Chondrocyte (in vitro differentiated cells): ENCODE measurements at places on chromosomes 13 and 19.

DNA sequence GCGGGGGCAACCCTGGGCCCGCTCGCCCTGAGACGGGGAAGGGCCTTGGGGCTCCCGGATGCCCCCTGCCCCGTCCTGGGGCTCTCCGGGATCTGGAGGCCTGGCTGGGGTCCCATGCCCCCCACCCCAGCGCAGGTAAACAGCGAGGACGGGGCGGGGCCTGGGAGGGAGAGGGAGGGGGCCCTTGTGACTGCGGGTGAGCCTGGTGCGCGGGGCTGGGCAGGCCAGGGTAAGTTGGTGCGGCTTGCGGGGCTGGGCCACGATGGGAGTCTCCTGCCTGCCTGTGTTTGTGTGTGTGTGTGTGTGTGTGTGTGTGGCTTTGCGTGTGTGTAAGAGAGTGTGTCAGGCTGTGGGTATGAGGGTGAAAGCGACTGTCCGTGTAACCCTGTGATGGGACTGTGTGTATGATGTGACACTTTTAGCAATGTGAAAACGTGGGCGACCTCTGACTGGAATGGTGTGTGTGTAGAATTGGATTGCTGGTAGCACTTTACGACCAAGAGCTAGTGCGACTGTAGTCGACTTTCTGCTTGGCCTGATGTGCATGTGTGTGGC, 426 bp downstream of the KLC3 start:
- DNase-seq = no peak

DNA sequence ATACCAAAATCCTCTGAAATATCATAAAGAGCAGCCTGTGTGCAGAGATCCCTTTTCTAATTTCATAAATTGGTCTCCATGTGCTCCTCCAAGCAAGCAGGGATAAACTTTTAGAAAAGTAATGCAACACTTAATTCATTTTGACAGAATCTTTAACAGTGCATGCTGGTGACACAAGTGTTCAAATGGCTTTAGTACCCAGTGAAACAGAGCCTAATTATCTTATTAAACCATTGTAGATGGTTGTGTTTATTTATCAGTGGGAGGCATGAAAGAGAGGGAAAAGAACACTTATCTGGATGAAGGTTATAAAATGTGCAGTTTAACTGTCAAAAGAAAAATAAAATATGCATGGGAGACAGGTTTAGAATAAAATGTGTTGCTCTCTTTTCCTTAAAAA, 945.0 kb upstream of the PCDH20 start:
- no peak for DNase-seq

DNA sequence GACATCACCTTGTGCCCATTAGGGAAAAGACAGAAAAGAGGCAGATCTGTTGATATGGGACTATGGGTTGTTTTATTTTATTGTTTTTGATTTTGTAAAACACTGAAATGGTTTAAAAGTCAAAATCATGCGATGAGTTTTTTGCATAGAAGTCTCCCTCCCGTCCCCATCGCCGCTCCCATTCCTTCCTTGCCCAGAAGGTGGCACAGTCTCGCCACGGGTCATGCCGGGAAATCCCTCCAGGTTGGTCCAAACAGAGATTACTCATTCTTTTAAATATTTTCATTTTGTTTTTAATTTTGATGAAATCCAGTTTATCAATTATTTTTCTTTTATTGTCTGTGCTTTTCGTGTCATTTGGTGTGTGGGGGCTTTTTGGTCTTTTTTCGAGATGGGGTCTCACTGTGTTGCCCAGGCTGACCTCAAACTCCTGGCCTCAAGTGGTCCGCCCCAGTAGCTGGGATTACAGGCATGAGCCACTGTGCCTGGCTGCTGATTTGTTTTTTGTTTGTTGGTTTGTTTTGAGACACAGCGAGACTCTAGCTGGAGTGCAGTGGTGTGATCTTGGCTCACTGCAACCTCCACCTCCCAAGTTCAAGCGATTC, 9.2 kb downstream of the PGPEP1 start:
- DNase-seq = no peak

DNA sequence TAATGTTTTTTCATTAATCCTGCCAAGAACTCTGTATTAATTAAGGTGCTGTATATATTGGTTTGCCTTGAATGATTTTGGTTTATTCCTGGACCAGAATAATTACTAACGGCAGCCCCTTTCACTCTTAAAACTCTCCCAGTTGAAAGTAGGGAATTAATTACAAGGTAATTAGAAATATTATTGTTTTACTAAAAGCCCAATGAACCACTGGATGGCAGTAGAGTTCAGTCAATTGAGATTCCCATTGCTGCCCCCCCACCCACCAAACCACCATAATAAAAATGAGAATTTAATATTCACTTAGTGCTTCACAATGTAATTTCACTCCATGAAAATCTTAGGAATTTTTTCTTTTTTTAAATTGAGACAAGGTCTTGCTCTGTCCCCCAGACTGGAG, 13.7 kb downstream of the WBP4 start:
- no peak for DNase-seq

GRCh38 chr19:47436712-47437401, 17.5 kb upstream of the MEIS3 start:
- DNase-seq = no peak

- no peak for DNase-seq
These were observed 26.6 kb upstream of the DACT3 start for GRCh38 chr19:46687438-46688145.

GRCh38 chr19:55005684-55006488, 32.2 kb downstream of the GP6 start:
- DNase-seq = no peak

DNA sequence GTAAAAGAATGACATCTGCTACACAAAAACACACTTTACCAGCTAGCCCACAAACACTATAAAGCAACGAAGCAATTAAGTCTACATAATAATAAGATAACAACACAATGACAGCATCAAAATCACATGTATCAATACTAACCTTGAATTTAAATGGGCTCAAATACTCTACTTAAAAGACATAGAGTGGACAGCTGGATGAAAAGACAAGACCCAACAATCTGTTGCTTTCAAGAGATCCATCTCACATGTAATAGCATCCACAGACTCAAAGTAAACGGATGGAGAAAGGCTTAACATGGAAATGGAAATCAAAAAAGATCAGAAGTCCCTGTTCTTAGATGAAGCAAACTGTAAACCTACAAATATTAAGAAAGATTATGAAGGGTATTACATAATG, 2175.9 kb downstream of the PCDH9 start:
- no peak for DNase-seq

- DNase-seq = no peak
These were observed 1.0 kb upstream of the ICAM5 start for GRCh38 chr19:10288662-10289166.

- DNase-seq = no peak
These were observed 17.4 kb upstream of the AP1M2 start for GRCh38 chr19:10604460-10604980.

GRCh38 chr13:110476220-110476617, 85.3 kb downstream of the RAB20 start:
- no peak for DNase-seq

- no peak for DNase-seq
These were observed 32.7 kb upstream of the DCLK1 start for GRCh38 chr13:36163809-36164308.

DNA sequence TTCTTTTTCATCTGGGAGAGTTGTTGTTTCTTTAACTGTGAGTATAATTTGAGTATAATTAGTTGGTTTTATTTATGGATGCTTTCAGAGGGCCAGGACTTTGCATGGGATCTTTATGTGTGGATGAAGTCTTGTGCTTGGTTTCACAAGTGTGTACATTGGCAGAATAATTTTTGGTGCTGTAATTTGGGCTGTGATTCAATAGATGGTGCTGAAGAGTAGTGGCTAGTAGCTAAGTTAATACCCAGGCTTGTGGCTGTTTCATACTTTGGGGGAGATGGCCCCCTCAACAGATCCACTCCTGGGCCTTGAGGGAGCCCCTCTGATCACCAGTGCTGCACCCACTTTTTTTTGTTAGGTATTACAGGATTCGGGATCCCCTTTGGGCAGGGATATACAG, 1142.4 kb downstream of the SLITRK1 start:
- DNase-seq = no peak

DNA sequence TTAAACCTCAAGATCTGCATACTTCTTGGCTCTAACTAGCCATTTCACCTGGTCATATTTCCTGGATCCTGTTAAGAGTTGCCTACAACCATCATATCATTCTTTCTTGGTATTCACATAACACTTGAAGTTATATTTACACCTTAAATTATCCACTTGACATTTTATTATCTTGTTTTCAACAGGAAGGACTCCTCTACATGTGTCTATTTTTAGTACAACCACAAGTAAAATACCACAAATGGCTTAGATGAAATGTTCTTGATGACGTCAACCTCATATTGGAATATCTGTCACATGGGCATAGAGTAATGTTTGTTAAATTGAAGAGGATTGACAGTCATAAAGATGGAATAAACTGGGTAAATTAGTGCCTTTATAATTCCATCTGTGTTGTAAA, 9.4 kb downstream of the PCDH20 start:
- no peak for DNase-seq

DNA sequence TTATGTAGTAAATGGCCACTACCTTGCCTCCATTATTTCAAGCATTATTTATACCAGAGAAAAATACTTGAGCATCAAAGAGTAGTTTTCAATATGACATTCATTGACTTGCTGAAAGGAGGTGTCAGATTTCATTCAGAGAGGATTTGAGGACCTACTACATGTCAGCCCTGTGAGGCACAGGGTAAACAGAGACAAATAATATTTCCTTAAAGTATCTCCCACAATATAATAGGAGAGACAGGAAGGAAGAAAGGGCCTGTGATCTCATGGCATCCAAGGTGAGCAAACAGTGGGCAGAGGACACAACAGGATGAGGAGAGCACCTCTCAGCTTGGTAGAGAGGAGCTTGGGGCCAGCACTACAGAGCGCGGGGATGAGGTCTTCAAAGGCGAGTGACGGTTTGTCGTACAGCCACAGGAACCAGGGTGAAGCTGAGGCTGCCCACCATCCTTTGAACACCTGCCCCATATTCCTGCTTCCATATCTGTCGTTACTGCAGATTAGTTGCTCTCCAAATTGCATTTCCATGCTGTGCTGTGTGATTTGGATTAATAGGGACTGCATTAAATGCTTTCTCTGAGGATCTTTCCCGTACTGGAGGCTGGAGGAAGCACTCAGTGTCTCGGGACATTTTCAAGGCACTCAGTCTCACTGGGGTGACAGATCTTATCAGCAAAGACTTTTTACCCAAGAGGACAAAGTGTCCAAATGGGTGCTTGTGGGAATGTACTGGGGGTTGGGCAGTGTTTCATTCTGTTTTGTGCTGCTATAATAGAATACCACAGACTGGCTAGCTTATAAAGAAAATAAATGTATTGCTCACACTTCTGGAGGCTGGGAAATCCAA, 59.2 kb downstream of the GJA3 start:
- no peak for DNase-seq

DNA sequence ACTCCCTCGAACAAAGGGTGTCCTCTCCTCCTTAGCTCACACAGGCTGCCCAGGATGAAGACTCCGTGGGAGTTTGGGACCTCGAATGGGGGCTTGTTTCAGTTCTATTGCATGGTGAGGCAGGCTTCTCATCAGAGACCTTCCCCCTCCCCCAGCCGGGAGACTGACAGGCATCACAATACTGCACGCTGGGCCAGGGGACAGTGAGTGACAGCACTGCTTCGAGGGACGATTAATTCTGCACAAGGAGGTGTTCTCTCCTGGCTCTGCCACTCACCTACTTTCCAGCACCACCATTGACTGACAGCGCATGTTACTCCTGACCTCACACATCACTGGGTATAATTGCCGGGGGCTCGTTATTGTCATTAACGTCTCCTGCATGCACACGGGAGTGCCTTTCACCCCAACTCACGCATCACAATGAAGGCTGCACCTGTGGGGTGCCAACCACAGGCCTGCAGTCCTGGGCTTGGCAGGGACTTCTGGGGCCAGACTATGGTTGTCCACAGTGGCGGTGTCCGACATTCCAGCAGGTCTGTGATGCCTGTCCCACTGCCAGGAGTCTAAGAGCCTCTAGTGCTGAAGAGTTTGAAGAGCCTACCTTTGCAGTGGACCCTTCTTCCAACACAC, 412.2 kb upstream of the TSHZ3 start:
- DNase-seq = no peak

DNA sequence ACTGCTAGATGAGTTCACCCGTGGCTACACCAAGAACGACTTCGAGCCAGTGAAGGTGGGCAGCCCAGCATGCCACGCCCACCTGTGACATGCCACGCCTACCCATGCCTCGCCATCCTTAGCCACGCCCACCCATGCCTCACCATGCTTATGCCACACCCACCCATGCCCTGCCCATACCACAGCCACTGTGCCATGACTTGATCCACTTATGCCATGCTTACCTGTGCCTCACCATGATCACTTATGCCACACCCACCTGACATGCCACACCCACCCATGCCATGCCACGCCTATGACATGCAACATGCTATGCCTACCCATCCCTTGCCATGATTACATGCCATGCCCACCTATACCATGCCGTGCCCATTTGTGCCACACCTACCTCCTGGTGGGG, 12.9 kb upstream of the USE1 start:
- DNase-seq = no peak

GRCh38 chr13:102234618-102235017, 167.2 kb downstream of the FGF14 start:
- DNase-seq = no peak

DNA sequence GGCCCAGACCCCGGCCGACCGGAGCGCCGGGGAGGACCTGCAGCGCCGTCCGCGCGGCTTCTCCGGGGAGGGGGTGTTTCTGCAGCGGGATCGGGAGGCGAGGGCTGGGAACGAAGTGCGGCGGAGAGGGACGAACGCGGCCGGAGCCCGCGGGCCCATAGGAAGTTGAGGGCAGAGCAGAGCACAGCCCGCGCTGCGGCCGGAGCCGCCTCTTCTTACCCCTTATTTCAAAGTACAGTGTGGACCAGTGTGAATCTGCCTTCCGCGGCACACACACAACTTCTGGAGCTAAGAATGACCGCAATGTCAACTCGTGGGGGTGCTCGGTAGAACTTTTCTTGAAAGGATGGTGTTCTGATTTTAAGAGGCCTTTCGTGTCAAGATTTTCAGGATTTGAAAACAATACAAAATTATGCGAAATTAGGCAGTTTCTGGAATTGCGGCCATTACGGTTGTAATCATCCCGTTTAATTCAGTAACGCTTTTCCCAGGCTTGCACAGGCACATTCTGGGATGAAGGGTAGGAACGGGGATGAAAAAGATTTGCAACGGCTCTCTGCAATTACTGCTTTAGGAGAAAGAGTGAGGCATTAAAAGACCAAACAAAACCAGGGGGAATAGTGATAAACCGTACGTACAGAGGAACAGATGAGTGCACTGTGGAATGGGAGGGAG, 821 bp downstream of the TDRD3 start:
- peak; percentile 94 for DNase-seq

- no peak for DNase-seq
These were observed 43.0 kb upstream of the CSNK1A1L start for GRCh38 chr13:37148501-37148900.

DNA sequence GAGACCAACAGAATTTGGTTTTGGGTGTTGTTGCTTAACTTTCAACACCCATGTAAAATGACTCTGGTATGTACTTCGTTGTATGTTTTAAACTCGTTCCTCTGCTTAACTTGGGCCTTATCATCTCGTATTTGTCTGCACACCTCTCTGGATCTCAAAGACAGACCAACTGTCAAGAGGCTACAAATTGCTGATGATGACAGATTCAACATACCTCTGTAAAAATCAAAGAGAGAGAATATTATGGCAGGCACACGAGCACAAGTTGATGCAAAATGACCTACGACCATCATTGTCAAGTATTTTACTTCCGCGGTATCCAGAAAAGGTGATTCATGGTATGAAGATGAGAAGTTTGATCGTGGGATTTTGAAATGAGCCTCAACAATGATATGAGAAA, 132.1 kb upstream of the ARGLU1 start:
- DNase-seq = no peak
